ENCODE measurements at places on chromosomes 13 and 19.

DNA sequence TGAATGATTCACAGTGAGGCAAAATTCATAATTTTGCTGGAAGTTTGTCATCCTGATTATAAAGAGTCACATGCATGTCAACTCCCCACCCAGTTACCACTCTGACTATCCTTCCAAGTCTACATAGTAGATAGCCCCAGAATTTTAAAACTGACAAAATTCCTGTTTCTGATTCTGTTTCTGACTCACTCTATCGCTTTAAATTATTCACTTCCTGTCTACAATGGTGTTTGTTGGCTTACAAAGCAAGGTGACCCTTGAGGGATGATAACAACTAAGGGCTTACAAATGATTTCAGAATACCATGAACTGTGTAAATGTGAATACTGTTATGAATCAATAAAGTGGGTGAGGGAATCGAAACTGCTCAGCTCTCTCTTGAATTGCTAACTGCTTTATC is 98.7 kb upstream of the KL start:
- DNase-seq: no peak

- DNase-seq: no peak
Observed at GRCh38 chr19:4647676-4648644, 8.6 kb downstream of the TNFAIP8L1 start.

GRCh38 chr13:79709471-79709870 is 228.5 kb downstream of the NDFIP2 start:
- peak; percentile 83 for DNase-seq

- no peak for DNase-seq
Observed at GRCh38 chr19:19452243-19453124, 47.0 kb downstream of the GATAD2A start.

GRCh38 chr13:46178821-46179220 is 3.2 kb downstream of the LCP1 start:
- DNase-seq: no peak

DNA sequence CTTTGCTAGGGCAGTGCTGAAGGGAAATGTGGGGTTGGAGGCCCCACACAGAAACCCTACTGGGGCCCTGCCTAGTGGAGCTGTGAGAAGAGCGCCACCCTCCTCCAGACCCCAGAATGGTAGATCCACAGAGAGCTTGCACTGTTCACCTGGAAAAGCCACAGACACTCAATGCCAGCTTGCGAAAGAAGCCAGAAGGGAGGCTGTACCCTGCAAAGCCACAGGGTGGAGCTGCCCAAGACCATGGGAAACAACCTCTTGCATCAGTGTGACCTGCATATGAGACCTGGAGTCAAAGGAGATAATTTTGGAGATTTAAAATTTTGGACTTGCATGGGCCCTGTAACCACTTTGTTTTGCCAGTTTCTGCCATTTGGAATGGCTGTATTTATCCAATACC is 615.4 kb upstream of the MIR17HG start:
- DNase-seq: no peak

- no peak for DNase-seq
Observed at GRCh38 chr19:56106397-56106849, 14.7 kb downstream of the ZNF787 start.

DNA sequence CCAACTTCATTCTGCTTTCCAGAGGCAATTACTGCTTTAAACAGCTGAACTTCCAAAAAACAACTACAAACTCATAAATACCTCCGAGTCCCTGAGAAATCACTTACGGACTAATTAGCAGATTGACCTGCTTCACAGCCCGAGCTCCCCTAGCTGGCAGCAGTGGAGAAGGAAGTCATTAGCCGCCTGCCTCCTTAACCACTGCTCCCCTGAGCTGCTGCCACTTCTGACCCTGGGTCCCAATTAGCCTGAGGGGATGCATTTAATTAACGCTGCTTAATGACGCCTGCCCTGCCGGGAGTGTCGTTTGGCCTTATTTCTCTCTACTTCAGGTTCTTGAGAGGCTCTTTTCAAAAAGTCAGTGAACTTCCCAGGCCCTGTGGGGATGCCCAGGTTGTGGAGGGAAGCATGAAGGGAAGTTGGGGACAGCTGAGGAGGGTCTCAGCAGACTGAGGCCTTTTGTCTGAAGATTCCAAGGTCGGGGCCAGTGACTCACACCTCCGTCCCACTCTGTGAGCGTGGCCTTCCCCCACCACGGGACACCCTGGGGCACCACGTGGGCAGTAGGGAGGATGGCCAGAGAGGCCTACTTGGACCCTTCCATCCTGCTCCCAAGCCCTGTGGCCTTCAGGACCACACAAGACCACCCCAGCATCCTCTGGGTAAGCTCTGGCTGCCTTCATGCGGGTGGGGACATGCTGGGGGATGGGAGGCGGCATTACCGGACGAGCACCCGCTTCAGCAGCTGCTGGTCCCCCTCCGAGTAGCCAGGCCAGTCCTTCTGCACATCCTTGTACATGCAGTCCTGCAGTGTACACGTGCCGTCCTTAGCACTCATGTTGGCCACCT is 19.8 kb upstream of the ISYNA1 start:
- DNase-seq: no peak

DNA sequence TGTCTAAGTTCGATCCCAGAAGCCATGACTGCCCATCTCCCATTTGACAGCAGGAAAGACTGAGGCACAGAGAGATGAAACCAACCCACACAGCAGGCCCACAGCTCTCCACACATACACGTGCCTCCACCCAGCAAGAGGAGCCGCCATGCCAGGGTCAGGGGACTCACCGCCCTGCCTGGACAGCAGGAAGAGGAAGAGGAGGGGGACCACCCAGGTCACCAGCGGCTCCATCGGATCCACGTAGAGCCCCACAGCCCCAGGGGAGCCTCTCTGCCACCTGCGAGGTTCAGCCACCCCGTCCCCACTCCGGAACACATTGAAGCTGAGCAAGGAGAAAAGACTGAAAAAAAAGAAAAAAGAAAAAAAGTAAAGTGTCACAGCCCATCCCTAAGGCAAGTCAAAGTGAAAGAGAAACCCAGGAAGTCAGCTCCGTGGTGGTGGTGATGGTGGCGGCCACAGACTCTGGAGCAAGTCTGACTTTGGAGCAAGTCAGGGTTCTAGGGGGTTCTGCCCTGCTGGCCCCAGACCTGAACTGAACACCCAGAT is at the start of gene IL12RB1:
Gene IL12RB1, minus strand, starts transcription at position 345 of the 549 bp plus-strand sequence. Its CDS starts 111 bp downstream, at position 234.
- DNase-seq: no peak

DNA sequence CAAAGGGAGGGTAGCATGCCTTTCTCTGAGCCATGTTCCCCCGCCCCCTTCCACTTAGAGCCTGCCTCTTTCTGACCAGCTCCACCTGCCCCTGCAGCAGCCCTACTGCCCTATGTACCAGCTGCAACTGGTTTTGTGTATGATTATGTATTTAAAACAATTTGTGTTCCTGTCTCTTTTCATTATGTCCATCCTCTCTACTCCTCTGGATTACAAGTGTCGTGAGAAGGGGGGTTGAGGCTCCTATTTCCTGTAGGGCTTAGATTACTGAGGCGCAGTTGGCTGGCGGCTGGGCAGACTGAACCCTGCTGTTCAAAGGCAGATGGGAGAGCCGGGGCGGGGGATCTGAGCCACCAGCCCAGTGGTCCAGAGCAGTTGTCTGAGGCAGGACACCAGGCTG is 213.3 kb downstream of the KCNRG start:
- DNase-seq: no peak

GRCh38 chr13:113759525-113760137 is 605 bp downstream of the TMEM255B start:
- no peak for DNase-seq

DNA sequence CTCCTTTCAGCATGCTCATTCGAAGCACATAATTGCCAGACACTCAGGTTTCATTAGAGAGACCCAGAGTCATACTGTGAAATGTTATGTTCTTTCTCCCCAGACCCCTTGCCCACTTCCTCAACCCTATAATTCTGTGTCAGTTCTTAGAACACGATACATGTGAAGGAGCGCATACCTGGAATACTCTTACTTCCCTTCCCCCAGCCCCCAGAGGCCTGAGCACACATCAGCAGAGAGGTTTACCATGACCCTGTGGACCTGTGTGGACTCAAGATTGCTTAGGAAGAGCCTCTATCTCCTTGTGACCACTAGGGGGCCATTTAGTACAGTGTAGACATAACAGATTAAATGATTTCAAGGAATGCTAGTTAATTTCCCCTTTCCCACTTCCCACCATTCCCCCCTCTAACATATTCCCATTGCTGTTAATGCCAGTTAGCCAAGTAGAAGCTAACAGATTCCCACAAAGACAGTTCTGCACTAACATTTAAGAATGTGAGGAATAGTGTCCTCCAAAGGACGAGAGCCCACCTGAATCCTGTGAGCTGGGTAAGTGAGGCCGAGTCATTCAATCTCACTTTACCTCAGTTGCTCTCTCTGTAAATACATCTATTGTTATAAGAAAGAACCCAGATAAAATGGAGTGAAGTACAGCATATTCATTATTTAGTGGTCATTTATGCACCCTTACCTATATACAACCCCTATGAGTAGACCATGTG is 154.2 kb upstream of the MAB21L1 start:
- peak; percentile 79 for DNase-seq

GRCh38 chr13:89267734-89268133 is 1596.6 kb downstream of the SLITRK5 start:
- DNase-seq: no peak

DNA sequence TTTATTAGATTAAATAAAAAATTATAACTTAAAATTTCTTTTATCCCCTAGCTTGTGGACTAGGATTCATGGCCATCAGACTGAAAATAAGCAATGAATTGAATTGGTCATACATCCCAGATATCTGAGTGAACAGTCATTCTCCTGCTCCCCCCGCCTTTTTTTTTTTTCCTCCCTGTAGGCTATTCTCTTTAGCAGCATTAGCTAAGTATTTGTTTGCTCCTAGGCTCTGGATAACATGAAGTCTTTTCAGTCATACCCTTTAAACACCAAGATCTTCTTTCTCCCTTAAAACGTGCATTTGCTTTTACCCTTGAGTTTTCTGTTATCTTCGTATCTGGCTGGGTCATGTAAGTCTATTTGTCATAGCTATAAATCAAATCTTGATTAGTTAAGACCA is 866.7 kb upstream of the SPRY2 start:
- no peak for DNase-seq

DNA sequence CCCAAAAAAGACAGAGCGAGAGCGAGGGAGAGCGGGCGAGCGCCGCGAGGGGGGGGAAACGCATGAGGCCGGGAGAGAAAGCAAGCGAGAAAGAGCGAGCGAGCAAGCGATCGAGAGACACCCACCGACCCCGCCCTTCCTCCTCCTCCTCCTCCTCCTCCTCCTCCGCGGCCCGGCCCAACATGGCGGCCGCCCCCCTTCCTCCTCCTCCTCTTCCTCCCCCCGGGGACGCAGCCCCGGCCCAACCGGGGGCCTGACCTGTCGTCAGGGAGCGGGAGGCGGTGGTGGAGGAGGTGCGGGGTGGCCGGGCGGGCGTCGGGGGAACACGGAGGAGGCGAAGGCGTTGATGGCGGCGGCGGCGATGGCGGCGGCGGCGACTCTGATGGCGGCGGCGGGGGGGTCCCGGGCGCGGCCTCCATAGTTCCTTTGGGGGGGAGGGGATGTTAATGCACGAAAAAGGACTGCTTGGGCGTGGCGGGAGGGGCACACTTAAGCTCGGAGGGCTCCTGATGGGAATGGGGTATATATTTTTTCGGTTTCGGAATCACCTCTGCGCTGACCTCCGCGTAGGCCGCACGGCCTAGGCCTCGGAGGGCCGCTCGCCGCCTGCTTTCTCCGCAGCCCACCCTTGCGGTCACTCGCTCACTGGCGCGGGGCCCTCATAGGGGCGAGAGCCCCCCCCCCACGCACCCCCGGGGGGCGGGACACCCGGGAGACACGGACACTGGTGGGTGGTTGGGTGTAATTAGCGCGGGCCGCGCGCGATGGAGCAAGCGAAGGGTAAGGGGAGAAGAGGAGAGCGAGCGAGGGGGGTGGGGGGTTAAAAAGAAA is 1.2 kb downstream of the ZC3H4 start:
- DNase-seq: peak; percentile 92

DNA sequence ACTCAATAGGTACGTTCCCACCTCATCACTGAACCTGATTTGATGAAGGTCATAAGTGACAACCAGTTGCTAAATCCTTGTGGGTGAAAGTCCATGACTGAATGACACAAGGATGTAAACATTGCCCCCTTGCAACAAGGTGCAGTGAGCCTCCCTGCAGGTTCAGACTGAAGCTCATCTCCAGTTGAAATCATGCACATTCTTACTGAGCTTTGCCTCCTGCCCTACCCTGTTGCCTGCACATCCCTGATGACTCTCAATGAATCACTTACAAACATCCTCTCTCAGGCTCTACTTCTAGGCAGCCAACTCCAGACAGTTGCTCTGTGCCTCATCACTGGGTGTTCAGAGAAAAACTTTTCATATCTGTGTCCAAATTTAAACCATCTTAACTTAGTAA is 42.5 kb upstream of the ARGLU1 start:
- peak; percentile 22 for DNase-seq

DNA sequence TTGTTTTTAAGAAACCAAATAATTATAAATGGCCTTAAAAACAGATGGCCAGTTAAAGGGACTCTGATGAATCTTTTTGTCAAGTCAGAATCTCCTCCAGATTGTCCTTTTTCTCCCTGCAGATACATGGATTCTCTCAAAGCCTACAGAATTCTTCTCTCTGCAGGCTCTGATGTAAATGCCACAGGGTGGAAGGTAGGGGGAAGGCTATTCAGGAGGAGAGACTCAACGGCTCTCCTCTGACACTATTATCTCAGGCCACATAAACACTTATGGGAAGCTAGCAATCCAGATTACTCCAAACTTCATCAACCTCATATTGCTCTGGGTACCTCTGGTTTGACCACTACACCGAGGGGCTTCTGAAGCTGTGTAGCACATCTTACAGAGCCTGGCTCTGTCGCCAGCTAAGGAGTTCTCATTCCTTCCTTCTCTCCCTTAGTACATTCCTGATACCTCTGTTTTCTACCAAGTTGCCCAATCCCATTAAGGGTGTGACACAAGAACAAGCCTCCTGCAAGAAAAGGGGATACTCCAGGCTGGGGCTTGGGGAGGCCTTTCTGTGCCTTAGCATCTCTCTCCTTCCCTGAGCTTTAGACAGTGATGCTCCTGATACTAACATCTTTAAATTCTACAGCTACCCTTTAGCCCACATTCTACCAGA is 14.9 kb downstream of the LCP1 start:
- no peak for DNase-seq

DNA sequence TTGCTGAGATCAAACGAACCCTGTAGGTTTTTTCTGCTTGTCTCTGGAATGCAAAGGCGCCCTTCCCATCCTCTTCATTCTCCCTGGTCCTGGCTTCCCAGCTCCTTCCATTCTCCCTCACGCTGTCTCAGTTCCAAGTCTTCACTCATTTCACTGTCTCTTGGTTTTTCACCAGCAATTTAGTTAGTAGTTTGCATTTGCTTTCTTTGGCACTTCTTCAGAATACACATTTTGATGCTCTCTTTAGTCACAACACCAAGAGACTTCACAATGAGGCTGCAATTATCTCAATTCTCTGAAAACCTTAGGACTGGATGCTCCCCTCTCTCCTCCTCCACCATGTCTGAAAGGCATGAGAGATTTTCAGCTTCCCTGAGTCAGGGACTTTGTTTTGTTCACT is 470.7 kb downstream of the FGF14 start:
- DNase-seq: no peak

GRCh38 chr13:39209731-39210531 is 171.7 kb downstream of the NHLRC3 start:
- no peak for DNase-seq

- DNase-seq: peak; percentile 21
Observed at GRCh38 chr19:5536337-5536894, 31.3 kb downstream of the TINCR start.

Data from AG10803 (cell line).